GM23248 (cell line): ENCODE measurements at places on chromosomes 6 and 20. TPM values are rescaled to one million over a fixed set of nuclear protein-coding genes. Genes with fewer than 3 reads are reported as not detected.

Gene MAPK13
- total RNA-seq = 3.0 and 6.6 TPM in 2 replicates

DNA sequence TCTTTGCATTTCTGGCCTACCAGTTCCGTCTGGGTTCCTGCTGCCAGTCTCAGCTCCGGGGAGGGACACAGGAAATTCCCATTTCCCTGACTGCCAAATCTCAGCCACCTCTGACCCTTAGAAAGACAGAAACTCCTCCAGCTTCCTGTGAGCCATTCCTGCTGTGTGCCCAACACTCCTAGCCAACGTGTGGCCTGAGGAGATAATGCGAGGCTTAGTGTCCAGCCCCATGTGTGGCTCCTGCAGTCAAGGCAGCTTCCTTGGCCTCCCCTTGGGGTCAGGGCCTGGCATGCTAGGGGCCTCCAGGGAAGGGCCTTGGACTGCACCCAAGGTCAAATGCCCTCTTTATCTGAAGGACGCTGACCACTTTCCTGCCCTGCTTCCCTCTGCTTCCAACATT, 45.1 kb downstream of the MAFB start:
- no peak for DNase-seq

DNA sequence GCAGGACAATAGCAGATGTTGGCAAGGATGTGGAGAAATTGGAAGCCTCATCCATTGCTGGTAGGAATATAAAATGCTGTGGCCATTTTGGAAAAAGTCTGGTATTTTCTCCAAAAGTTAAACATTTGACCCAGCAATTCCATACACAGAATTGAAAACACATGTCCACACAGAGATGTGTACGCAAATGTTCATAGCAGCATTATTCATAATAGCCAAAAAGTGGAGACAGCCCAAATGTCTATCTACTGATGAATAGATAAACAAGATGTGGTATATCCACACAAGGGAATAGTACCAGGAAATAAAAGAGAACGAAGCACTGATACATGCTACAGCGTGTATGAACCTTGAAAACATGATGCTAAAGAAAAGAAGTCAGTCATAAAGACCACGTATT, 40.5 kb downstream of the CFAP61 start:
- no peak for DNase-seq

- DNase-seq = no peak
Observed at GRCh38 chr6:163756079-163756478, 341.6 kb downstream of the QKI start.

GRCh38 chr6:24822696-24823095, 24.0 kb upstream of the ARMH2 start:
- DNase-seq = peak; percentile 56

GRCh38 chr20:5842465-5842864, 92.3 kb downstream of the SHLD1 start:
- DNase-seq = no peak

- DNase-seq = no peak
Observed at GRCh38 chr20:61234224-61234890, 17.7 kb upstream of the CDH4 start.

- DNase-seq = no peak
Observed at GRCh38 chr20:63586797-63587196, 12.8 kb upstream of the HELZ2 start.

Gene LRFN2
- total RNA-seq = not detected in 2 replicates

- DNase-seq = peak; percentile 60
Observed at GRCh38 chr20:23926944-23927872, 47.7 kb upstream of the CST5 start.

Gene TCF15
- not detected in 2 replicates for total RNA-seq

Gene RUNX2
- 4.4 and 5.7 TPM in 2 replicates for total RNA-seq

DNA sequence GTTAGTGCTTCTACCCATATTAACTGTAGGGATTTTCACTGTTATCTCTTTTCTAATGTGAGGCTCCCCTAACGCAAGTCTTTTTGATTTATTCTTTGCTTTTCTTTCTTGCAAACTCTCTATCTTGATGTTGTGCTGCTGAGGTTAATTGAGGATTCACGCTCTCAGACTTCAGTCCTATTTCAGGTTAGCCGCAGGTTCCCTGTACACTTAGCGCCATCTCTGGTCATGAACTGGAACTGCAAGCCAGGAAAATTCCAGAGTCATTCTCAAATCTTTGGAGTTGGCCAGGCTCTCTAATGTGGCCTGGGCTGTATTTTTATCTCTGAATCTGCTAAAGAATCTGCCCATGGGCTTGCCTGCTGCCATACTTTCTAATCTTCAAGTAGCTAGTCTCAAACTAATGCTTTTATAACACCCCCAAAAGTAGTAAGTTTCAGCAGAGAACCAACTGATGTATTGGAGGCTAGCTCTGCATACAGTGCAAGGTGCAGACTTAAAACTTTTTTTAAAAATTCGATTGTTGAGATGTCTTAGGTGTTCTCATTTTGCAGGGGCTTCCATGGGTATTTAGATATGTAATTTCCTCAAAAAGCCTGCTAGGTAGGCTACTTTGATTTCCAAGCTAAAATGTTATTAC, 91.1 kb upstream of the OPRM1 start:
- peak; percentile 45 for DNase-seq
